ELR (cell line): ENCODE measurements at places on chromosomes 13 and 19.

- DNase-seq, result no peak
Observed at GRCh38 chr13:28568286-28568685, 73.4 kb upstream of the FLT1 start.

DNA sequence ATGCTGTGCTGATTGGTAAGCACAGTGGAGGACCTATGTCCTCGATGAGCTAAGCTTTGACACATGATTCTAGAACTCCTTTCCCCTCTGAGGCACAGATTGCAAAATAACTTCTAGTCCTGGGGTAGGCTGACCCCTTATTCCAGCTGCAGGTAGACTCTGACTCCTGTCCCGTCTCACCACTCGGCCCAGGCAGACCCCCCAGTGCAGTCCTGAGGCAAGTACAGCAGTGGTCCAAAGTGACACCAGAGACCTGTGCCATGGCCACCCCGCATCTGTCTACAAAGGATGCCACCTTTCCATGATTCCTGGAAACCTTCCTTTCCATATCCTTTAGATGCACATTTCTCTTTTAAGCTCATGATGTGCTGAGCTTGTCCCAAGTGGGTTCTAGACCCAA lies 482.5 kb downstream of the ZNF536 start:
- DNase-seq, result no peak

GRCh38 chr13:52885141-52885540 lies 36.7 kb upstream of the PCDH8 start:
- no peak for DNase-seq

DNA sequence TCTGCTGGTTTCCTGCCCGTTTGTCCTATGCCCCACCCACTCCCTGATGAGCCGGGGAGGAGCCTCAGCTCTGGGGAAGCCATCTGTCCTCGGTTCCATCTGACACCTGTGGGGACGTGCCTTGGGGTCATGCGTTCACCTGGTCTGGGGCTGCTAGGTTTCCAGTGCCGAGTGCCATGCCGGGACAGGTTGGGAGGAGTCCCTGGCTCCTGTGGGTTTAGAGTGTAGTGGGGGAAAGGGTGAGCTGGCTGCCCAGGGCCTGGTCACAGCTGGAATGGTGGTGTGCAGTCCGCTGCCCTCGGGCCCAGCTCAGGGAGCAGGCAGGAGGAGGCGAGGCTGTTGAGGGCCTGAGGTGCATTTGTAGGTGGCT lies 2.5 kb downstream of the KDM4B start:
- peak; percentile 40 for DNase-seq

DNA sequence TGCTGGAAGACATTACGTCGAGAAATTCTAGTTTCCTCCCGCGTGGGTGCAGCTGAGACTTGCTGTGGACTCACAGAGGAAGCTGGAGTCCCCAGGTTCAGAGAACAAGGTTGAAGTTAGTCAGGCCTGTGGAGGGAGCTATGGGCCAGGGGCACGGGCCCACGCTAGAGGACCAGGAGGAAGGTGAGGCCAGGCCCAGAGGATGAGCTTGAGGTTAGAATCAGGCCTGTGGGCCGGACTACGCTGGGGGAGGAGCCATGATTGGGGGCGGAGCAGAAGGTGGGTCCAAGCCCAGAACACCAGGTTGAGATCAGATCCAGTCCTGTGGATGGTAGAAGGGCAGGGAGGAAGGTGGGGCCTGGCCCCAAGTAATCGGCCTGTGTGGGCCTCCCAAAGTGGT lies 32.6 kb downstream of the ZNF846 start:
- no peak for DNase-seq

DNA sequence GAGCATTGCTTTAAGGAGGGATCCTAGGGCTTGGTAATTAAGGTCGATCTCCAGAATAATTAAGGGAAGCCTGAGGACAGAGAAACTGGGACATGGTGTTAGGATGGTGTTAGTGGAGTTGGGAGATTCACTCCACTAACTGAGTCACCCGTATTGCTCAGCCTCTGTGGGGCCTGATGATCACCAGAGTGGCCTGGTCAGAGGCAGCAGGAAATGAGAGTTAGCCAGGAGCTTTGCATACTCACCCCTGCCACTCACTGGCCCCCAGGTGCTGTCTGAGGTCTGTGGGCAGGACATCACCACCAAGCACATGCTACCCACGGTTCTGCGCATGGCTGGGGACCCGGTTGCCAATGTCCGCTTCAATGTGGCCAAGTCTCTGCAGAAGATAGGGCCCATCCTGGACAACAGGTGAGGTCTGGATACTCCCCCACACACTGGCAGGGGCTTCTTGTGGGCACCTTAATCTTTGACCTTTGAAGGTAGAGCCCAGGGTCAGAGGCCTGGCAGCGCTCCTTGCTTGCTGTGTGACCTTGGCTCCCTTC lies 32.1 kb downstream of the PPP2R1A start:
- DNase-seq, result peak; percentile 79

- no peak for DNase-seq
Observed at GRCh38 chr19:51980116-51980736, 6.4 kb downstream of the ZNF350 start.
